Vagina (tissue), 2 donors: ENCODE measurements at places on chromosomes 13 and 19. TPM values are rescaled to one million over a fixed set of nuclear protein-coding genes. Genes with fewer than 3 reads are reported as not detected.

The PRRG2 gene
- 5.4 TPM for total RNA-seq

DNA sequence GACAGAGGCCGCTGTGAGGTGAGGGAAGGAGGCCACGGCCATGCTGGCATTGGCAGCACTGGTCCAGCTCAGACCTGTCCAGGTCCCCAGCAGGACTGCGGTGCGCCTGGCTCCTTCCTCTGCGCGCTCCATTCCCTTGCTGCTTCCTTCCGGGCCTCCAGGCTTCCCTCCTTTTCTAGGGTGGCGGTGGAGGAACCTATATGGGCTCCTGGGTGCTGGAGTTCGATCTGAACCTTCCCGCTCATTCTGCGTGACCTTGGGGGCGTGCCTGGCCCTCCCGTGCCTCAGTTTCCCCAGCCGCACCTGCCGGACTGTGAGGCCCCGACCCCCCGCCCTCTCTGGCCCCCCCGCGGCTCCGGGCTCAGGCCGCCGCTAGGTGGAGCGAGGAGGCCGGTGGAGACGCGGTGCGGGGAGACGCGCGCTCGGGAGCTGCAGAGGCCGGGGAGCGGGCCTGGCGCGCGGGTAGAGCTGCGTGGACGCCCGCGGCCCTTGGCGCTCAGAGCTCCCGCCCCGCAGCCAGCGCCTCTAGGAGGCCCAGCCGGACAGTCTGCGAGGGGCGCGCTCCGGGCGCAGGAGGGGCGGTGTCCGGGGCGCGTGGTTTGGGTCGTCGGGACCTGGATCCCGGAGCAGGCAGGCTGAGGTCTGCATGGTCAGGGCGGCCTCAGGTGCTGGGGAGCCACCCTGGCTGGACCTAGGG is 29.9 kb downstream of the EFNA2 start:
- no peaks in the 10 kb centered on the region for H3K36me3 ChIP-seq
- H3K27ac ChIP-seq: no peak overlapping the region
- peaks cover 11% of the 10 kb centered on the region for H3K4me1 ChIP-seq
- DNase-seq: no peak

DNA sequence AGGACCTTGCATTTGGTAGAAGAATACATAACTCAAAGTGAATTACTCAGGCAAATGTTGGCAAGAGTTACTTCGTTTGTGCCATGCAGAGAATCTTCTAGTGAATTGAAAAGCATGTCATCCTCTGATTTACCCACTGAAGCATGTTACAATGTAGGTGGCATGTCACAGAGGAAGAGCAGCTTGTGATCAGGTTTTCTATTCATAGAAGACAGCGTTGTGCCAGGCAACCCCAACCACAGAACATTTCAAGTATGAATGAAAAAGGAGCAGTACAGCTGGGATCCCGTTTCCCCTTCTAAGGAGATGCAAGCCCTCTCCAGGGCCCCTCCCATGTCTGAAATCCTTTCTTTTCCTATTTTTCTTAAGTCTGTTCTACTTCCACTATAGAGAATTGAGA is 6.0 kb upstream of the KATNAL1 start:
- DNase-seq: no peak
- no peak overlapping the region for H3K4me3 ChIP-seq
- H3K4me1 ChIP-seq: peaks cover 31% of the 10 kb centered on the region
- H3K27ac ChIP-seq: no peak overlapping the region
- H3K36me3 ChIP-seq: no peaks in the 10 kb centered on the region

GRCh38 chr13:113544896-113545295 is 39.7 kb upstream of the TFDP1 start:
- H3K27ac ChIP-seq: no peak overlapping the region
- H3K36me3 ChIP-seq: no peaks in the 10 kb centered on the region

The GSX1 gene
- not detected for total RNA-seq

The SYDE1 gene
- 31.9 TPM for total RNA-seq

The KIR3DL2 gene
- not detected for total RNA-seq

The TGFBR3L gene
- total RNA-seq: 1.5 TPM

- no peak for DNase-seq
- no peaks in the 10 kb centered on the region for H3K36me3 ChIP-seq
Measured at GRCh38 chr19:30089086-30089665, 147.1 kb downstream of the URI1 start.

The ZNF559 gene
- total RNA-seq: 23.1 TPM

DNA sequence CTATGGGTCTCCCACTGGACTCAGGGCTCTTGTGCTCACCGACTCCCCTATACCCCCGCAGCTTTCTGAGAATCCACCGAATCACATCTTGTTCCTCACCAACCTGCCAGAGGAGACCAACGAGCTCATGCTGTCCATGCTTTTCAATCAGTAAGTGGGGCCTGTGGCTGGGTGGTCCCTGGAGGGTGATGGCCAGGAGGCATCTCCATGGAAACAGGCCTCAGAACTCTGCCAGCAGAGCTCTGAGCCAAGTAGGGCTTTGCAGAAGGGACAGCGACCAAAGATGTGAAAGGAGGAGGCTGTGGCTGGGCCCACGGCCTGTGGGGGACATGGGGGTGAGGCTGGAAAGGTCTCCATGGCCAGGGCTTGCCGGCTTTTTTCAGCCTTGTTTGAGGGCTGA is 11.8 kb upstream of the MIA start:
- H3K36me3 ChIP-seq: no peaks in the 10 kb centered on the region
- H3K27me3 ChIP-seq: no peaks in the 10 kb centered on the region
- no peak for DNase-seq
- H3K4me3 ChIP-seq: no peak overlapping the region
- no peaks in the 10 kb centered on the region for H3K4me1 ChIP-seq
- H3K27ac ChIP-seq: no peak overlapping the region

The S1PR4 gene
- total RNA-seq: not detected

- no peak overlapping the region for H3K27ac ChIP-seq
- no peaks in the 10 kb centered on the region for H3K27me3 ChIP-seq
- no peak for DNase-seq
Measured at GRCh38 chr19:12055784-12056183, 3.0 kb upstream of the ZNF878 start.

The SUGT1 gene
- total RNA-seq: 24.1 TPM

DNA sequence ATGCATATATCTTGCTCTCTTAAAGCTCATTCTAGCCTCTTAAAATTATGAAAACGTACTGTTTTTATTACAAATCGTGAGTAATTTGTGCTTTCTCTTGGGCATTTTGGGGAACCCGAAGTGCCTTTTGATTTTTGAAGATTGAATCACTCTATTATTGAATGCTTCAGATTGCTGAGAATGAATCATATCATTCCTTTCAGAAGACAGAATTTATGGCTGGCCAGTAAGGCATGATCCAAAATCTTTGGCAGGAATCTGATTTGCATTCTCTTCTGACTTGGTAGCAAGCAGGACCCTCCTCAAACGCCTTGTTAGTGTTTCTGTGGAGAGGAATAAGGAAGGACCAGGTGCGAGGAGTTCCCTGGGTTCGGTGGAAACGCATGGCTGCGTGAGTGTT is 49.5 kb downstream of the STARD13 start:
- H3K4me3 ChIP-seq: no peak overlapping the region
- H3K27ac ChIP-seq: peak overlapping the region; percentile 5
- no peak for DNase-seq
- no peaks in the 10 kb centered on the region for H3K27me3 ChIP-seq

DNA sequence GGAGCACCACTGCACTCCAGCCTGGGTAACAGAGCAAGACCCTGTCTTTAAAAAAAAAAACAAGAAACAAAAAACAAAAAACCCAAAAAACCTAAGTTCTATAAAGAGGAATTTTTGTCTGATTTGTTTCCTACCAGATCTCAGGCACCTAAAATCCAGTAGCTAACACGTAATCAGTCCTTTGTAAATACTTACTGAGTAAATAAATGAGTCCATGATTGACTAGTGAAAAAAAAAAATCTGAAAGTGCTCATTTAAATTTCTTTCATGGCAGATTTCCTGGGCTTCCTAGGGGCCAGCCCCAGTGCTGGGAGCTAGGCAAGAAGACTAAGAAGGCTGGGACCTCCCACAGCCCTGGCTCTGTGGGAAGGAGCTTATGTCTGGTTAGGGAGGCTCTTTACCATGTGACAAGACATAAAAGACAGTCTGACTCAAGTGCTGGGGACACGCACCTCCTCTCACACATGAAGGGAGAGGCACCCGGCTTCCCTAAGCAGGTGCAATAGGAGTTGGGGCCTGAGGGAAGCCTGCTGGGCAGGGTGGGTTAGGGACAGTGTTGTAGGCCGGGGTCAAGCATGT is 22.5 kb downstream of the LIG1 start:
- no peaks in the 10 kb centered on the region for H3K36me3 ChIP-seq
- no peak overlapping the region for H3K4me3 ChIP-seq
- no peaks in the 10 kb centered on the region for H3K4me1 ChIP-seq

- no peak overlapping the region for H3K27ac ChIP-seq
- H3K27me3 ChIP-seq: no peaks in the 10 kb centered on the region
- DNase-seq: no peak
Measured at GRCh38 chr13:80562433-80563156, 221.7 kb upstream of the SPRY2 start.

DNA sequence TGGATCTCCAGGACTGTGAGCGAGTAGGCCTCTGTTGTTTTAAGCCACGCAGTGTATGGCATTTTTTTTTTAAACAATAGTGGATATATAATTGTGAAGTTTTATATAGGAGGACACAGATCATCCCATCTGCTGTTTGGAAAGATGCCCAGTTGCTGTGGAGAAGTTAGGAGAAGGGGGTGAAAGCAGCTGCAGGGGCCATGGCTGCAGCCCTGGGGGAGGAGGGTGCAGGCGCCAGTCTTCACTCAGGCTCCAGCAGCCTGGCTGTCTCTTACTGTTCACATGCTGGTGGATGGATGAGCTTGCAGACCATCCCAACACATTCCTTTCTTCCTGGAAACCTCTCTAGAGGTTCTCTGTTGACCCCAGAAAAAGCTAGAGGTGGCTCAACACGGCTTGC is 242.3 kb downstream of the TEX29 start:
- no peak overlapping the region for H3K4me3 ChIP-seq
- no peak overlapping the region for H3K27ac ChIP-seq
- H3K4me1 ChIP-seq: no peaks in the 10 kb centered on the region
- no peaks in the 10 kb centered on the region for H3K27me3 ChIP-seq
- DNase-seq: no peak

GRCh38 chr13:39682788-39683187 is 27.3 kb downstream of the COG6 start:
- H3K27ac ChIP-seq: no peak overlapping the region
- H3K27me3 ChIP-seq: no peaks in the 10 kb centered on the region
- no peak overlapping the region for H3K4me3 ChIP-seq
- no peaks in the 10 kb centered on the region for H3K36me3 ChIP-seq

DNA sequence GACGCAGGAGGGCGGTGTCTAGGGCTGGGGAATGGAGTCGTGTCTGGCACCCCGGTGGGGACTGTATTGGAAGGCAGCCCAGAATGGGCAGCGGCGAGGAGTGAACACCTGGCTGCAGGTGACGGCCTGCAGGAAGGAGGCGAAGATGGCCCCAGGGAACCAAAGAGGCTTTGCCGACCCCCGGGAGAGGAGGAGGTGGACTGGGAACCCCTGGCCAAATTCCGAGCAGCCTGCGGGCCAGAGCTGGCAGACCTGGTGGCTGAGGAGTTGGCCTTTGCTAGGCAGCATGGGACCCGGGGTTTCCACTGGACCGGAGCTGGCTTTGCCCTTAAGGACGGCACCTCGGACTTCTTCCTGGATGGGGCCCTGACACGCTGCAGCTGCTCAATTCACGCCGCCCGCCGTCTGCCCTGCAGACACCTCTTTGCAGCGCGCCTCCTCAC is 25.9 kb downstream of the ZSWIM9 start:
- H3K27ac ChIP-seq: no peak overlapping the region
- no peak overlapping the region for H3K4me3 ChIP-seq
- no peaks in the 10 kb centered on the region for H3K27me3 ChIP-seq
- DNase-seq: no peak

The IQCN gene
- total RNA-seq: 4.4 TPM

DNA sequence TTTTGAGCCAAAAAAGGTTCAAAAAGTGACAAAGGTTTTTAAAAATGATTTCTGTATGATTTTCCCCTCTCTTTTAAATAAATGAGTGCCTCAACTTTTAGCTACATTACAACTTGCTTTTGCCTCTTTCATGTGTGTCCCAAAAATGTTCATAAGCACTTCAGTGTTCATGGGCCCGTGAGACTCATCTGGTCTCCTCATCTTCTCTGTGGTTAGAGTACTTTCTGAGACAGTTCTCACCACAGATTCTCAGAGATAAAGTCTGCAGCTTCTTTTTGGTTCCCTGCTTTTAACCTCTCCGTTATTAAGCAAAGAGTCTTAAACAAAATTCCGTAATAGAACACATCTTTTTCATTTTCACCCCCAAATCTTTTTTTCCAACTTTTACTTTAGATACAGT is 156.9 kb downstream of the DLEU7 start:
- H3K36me3 ChIP-seq: no peaks in the 10 kb centered on the region
- no peaks in the 10 kb centered on the region for H3K27me3 ChIP-seq
- H3K27ac ChIP-seq: no peak overlapping the region
- no peak for DNase-seq
- H3K4me3 ChIP-seq: no peak overlapping the region

DNA sequence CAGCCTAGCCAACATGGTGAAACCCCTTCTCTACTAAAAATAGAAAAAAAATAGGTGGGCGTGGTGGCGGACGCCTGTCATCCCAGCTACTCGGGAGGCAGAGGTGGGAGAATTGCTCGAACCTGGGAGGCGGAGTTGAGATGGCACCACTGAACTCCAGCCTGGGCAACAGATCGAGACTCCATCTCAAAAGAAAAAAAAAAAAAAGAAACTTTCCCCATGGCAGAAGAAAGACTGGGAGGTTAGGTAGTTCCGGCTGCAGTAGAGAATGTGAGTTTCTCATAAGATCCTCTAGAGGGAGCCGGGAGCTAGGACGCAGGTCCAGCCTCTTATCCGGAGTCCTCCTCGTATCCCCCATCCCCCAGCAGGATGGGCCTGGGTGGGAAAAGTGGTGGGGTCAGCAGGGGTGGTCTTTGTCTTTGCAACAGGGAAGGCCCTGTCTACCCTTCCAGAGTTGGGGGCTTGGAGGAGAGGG is 13.2 kb upstream of the CREB3L3 start:
- no peak overlapping the region for H3K4me3 ChIP-seq
- H3K27me3 ChIP-seq: no peaks in the 10 kb centered on the region
- no peaks in the 10 kb centered on the region for H3K4me1 ChIP-seq
- no peak for DNase-seq
- H3K27ac ChIP-seq: no peak overlapping the region
- no peaks in the 10 kb centered on the region for H3K36me3 ChIP-seq

DNA sequence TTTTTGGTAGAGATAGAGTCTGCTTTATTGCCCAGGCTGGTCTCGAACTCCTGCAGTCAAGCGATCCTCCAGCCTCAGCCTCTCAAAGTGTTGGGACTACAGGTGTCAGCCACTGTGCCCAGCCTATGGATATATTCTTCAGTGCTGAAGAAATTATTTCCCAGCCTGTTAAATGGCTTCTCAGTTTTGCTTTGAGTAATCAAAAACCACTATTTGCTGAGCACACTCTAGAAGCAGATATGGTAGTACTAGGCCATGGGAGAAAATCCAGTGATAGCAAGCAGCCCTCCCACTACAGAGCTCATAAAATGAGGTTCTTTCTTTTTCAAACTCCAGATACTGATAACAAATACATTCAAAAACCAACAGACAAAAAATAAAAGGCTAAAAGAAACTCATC is 80.6 kb upstream of the CLDN10 start:
- H3K27me3 ChIP-seq: no peaks in the 10 kb centered on the region
- H3K36me3 ChIP-seq: no peaks in the 10 kb centered on the region
- no peak overlapping the region for H3K27ac ChIP-seq
- no peaks in the 10 kb centered on the region for H3K4me1 ChIP-seq
- DNase-seq: no peak

The N4BP2L1 gene
- total RNA-seq: 19.2 TPM

- H3K4me3 ChIP-seq: no peak overlapping the region
- no peaks in the 10 kb centered on the region for H3K27me3 ChIP-seq
- H3K4me1 ChIP-seq: no peaks in the 10 kb centered on the region
- no peaks in the 10 kb centered on the region for H3K36me3 ChIP-seq
Measured at GRCh38 chr19:41627966-41628675, 1.2 kb upstream of the CEACAM4 start.

The MBD3L3 gene
- not detected for total RNA-seq
